ENCODE measurements at places on chromosomes 11 and 22.

- DNase-seq: peak; percentile 31
Measured at GRCh38 chr11:96103102-96103501, 179.2 kb upstream of the MTMR2 start.

DNA sequence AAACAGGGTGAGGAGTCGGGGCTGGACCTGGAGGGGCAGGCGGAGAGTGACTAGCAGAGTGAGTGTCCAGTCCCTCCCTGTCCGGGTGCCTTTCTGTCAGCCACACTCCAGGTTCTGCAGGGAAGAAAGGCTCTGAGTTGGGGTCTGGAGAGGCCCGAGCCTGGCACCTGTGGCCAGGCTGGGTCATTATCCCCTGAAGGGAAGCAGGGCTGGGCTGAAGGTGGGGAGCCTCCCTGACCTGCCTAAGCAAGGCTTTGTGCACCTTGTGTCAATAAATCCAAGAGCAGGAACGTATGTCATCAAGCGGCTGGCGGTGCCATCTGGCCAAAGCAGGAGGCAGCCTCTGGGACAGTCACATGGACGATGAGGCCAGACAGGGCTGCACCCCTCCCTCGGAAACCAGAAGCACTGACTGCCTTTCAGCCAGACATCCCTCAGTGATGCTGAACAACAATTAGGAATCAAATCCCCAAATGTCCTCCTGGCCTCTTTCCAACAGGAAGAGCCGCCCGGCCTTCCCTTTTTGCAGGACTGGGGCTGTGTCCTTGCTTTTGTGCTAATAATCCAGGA lies 73.9 kb upstream of the FGF3 start:
- no peak for DNase-seq

- DNase-seq: no peak
Measured at GRCh38 chr11:94725097-94725496, 43.1 kb upstream of the AMOTL1 start.

- no peak for DNase-seq
Measured at GRCh38 chr11:130397780-130398179, 30.6 kb downstream of the ADAMTS8 start.

DNA sequence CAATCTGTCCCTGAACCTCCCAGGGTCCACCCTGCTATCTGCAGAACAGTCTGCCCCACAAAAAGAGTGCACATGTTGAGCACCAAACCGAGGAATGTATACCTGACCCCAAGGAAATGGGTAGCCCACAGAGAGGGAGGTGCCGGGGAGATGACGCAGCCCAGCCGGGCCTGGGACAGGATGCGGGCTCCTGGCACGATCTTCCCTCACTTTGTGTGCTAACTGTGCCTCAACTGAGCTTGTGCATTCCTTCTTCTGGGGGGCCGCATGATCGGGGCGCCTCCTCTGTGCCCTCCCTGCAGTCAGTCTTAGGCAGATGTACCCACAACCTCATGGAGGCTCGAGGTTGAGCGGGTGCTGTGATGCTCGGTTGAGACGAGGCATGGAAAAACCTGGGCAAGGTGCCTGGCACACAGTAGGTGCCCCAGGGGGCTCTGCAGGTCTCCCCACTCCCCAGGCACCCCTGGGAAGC lies 2.4 kb downstream of the GAS2L1 start:
- DNase-seq: peak; percentile 39

- no peak for DNase-seq
Measured at GRCh38 chr22:27463121-27463660, 338.4 kb downstream of the MN1 start.

DNA sequence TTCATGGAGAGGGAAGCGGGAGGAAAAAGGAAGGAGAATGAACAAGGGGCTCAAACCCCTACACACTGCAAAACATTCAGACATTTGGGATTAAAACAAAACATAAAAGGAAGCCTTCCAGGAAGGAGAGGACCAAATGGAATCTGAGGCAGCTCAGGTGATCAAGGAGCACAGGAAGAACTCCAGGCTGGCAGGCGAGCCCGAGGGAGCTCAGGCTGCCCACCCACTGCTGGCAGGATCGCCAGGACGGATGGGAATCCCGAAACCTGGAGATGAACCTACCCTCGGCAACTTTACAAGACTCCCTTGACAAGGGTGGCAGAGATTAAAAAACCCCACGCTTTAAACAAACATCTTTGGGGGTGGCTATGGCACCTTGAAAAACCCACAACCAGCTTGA lies 5.0 kb upstream of the PYGM start:
- DNase-seq: no peak
